GM03348 (cell line): ENCODE measurements at places on chromosomes 7 and 10.

DNA sequence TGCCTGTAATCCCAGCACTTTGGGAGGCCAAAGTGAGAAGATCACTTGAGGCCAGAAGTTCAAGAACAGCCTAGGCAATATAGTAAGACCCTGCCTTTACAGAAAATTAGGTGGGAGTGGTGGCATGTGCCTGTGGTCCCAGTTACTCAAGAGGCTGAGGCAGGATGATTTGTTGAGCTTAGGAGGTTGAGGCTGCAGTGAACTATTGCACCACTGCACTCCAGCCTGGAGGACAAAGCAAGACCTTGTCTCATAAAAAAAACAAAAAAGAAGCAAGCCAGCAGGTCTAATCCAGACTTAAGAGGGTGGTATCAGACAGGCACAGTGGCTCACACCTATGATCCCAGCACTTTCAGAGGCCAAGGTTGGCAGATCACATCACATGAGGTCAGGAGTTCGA, 24.5 kb upstream of the KCTD7 start:
- DNase-seq, result no peak

DNA sequence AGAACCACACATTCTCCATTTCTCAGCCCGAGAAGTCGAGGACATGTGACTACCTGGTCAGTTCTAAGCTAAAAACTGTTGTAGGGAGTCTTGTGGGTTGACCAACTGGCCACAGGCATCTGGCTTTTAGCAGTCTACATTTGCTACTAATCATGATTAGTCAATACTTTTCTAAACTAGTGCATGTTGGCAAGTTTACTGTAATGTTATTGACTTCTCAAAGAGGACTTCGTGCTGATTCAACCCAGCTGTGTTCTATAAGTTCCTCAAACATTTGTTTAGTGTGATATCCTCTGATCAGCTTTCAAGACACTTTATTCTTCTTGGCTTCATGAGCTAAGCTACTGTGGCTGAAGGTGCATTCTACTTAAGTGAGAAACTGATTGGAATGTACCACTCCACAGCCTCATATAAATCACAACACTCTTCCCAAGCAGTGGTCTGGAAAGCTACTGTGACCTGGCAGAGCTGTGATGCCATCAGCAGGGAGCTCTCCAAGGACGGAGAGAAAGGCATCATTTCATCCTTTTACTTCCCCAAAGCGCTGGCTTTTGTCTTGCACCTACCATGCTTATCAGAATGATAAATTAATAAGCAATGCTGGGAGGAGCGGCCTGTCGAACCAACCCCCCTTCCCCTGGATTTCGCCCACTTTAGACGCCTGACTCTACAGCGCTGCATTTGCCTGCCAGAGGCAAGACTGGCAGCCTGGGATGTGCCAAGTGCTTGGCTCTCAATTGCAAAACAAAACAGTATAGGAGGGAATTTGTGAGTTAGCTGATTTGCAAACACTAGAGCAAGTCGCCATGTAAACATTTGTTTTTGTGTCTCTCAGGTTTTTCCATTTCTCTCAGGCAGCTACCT, 206.7 kb upstream of the PLXNA4 start:
- peak; percentile 82 for DNase-seq

DNA sequence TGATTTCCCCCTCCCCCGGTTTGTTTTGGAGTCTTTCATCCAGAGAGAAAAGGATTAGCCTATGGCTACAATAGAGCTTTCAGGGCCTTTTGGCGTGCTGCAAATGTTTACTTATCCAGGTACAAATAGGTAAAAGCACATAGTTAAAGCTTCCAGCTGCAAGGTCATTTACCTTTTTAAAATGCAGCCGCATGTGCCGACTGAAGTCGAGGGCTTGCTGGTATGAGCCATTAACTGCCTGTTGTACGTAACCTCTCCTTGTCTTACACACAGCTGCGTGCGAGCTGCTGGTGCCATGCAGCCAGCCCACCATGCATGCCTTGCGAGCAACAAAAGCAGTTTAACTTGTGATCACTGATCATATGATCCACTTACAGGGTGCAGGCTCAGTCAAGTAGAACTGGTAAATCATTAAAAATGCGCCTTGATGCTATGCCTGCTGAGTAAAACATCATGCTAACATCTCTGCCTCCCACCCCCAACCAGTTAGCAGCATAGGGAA, 866.4 kb downstream of the LRMDA start:
- no peak for DNase-seq

DNA sequence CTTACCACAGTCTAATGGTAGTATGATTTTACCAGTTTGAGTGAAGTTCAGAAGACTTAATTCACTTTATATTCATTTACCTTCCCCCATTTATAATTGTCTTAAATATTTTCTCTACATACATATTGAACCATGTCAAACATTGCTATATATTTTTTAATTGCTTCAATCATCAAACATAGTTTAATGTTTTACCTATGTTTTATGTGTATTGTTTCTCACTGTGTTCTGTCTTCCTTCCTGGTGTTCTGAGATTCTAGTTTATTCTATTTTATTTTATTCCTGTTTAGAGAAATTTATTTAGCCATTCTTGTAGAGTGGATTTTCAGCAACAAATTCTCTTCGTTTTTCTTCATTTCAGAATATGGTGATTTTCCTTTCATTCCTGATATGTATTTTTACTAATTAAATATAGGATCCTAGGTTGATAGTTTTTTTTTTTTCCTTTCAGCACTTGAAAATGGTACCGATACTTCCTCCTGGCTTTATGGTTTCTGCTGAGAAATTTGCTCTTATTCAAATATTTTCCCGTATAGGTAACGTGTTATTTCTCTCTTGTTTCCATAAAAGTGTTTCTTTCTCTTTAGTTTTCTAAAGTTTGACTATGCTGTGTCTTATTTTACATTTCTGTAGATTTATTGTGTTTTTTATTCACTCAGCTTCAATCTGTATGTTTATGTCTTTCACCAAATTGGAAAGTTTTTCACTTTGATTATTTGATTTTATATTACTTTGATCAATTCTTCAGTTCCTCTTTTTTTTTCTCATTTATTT, 201.8 kb upstream of the AGR3 start:
- DNase-seq, result no peak

- no peak for DNase-seq
These were observed 22.4 kb upstream of the HABP2 start for GRCh38 chr10:113530476-113530875.

GRCh38 chr10:73889014-73889413, 14.7 kb upstream of the CAMK2G start:
- peak; percentile 72 for DNase-seq

GRCh38 chr10:50946991-50947781, 61.8 kb upstream of the A1CF start:
- peak; percentile 5 for DNase-seq

- no peak for DNase-seq
These were observed 338.1 kb downstream of the WDR37 start for GRCh38 chr10:1394155-1394912.

GRCh38 chr10:84158550-84158949, 15.1 kb upstream of the GPR15LG start:
- DNase-seq, result no peak

GRCh38 chr7:74043523-74043951, 15.6 kb downstream of the ELN start:
- no peak for DNase-seq

DNA sequence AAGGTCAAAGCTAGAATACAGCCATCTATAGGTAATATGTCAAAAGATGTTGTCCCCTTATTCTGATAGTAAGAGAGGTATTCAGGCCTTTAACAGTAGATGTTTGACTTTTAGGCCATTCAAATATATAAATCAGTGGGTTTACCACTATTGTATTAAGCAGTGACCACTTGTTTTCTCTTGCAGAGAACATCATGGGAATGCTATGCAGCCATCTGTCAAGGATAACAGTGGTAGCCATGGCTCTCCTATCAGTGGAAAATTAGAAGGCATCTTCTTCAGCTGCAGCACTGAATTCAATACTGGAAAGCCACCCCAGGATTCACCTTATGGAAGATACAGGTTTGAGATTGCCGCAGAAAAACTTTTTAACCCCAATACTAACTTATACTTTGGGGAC, 68.4 kb downstream of the PHYHIPL start:
- no peak for DNase-seq

DNA sequence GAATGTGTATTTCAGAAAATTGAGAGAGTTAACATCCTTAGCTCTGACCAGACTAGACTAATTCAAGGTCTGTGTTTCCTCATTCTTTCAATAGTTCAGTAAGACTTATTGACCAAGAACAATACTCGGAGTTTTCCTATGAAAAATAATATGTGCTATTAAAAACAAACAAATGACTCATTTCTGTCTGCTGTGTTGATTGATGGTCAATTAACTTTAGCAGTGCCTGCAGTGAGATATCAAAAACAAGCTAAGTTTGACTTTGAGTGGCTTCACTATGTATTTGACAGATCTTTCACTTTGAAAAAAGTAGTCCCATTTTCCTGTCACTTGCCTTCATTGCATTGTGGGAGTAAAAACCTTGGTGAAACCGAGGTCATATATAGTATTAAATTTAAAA, 91.0 kb downstream of the GNAT3 start:
- no peak for DNase-seq

DNA sequence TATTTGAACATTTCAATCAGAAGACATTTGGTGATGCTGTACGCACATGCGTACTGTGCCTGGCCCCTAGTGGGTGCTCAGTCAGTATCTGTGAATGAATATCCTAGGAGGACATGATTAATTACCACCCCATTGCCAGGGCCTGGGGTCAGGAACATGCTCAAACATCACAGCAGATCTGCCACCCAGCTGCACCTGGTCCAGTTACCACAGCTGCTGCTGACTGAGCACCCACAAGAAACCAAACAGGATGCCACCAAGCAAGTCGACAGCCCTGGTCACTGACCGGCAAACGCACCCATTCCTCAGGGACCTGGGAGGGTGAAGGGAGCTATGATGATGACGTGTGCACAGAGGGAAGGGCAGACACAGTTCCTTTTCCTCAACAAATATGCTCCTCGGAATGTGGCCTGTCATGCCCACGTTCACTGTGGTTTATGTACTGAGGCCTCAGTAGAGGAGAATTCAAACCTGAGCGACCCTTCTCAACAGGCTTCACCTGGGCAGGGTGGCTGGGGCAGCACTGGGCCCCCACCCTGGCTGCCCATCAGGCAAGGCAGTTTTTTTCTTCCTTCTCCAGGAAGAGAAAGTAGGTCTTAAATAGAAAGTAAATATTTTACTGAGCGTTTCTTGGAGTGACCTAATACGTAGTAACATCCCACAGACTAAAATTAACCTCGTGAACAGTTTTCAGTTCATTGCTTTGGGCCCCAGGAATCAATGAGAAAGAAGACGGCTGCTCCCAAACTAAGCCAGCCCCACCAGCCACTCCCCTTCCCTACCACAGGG, 13.4 kb downstream of the CTBP2 start:
- DNase-seq, result peak; percentile 66

DNA sequence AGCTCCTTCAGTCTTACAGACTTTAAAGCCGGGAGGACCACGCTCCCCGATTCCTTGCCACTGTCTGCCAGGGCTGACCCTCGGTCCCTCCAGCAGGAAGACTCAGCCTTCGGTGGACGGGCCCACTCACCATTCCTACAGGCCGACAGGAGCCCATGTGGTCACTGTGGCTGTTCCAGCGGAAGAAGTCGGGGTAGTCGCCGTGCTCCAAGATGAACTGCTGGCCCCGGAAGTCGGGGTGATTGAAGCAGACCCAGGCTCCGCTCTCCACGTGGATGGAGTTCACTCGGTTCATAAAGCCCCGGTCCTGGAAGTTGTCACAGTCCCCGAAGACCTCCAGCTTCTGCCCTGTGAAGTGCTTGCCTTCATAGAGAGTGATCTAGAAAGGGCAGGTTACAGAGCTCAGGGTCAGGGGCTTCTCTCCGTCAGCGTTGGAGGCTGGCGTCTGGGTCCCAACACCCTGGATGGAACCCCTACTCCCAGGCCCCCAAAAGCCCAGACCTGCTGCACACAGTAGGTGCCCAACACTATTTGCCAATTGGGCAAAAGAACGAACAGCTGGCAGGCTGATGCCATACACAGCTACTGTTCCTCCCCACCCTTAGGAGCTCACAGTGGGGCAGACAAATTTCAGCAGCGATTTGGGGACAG, 1.9 kb downstream of the CRYGN start:
- no peak for DNase-seq

DNA sequence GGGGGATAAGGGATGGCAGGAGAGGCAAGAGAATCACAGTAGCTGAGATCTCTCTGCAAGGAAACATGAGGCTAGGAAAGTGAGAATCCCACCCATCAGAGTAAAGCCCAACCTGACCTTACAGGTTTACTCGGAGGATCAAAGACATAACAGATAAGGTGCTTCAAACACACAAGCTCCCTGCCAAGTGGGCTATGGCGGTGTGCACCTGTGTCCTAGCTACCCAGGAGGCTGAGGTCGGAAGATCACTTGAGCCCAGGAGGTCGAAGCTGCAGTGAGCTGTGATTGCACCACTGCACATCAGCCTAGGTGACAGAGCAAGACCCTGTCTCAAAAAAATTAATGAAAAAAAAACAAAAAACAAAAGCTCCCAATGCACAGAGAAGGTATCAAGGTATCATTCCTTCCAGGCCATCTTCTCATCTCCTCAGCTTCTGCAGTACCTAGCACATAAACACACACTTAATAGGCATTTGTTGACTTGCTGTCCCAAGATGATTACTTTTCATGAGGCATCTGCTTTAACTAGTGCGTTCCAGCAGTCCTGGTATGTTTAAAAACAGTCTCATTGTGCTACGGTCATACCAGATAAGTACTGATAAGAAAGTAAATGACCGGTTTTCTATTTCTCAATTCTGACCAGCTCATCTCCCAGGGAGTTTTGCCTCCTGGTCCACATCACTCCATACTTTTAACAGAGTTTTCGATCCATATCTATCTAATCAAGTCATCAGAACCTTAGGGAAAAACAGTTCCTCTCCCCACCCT, 13.3 kb downstream of the GNA12 start:
- no peak for DNase-seq

- DNase-seq, result no peak
These were observed 8.6 kb downstream of the POLD2 start for GRCh38 chr7:44114586-44115310.

GRCh38 chr10:131446171-131446570, 134.7 kb upstream of the TCERG1L start:
- DNase-seq, result no peak

DNA sequence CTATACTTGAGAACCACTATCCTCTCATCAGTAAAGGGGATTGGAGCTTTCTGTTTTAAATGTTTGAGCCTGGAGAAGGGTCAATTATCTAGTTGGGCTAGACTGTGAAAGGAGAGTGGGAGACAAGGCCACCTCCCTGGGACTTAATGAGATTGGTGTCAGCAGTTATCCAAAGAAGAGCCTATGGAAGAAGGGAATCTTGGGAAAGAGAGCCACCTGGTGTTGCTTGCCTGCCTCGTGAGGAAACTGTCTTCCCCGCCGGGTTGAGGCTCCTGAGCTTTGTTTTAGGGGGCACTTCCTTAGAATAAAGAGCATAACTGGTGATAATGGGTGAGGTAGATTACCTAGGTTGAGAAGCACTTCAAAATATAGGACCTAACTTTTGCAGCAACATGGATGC, 32.0 kb upstream of the ABCB4 start:
- DNase-seq, result no peak
